T-helper 2 cell (primary cell): ENCODE measurements at places on chromosomes 11 and 22.

DNA sequence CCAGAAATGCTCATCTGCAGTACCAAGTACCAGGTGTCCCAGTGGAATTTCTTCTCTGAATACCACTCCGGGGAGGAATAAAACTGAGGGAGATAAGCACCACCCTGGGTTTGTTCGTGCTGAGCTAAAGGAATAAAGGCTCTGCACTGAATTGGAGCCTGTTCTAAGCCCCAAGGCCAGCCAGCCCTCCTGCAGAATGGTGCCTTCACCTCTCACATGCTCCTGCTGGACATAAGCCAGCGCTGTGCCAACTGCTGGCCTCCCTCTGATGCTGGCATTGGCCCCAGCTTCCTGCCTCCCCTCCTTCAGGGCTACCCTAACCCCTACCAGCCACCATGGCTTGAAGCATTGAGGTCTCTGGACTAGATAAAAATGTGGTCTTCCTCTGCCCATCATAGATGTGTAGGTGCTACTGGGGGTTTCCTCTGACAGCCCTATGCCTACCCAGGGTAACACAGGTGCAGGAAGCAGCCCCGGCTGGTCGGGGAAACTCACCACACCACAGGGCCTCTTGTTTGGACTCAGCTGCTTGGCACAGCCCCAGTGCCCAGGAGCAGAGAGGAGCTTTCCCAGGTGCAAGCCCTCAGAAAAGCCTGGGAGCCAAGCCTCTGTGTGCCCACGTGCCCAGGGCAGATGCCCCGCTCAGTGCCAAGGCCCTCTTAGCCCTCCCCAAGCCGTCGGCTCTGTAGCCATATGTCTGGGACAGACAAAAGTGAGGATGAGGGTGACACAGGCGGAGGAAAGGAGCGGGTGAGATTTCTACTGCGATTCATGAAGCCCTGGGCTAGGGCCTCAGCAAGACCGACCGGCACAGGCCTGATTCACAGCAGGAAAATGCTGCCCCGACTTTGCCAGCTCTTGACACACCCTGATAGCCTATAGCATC lies 34.1 kb upstream of the JAM3 start:
- DNase-seq = no peak

DNA sequence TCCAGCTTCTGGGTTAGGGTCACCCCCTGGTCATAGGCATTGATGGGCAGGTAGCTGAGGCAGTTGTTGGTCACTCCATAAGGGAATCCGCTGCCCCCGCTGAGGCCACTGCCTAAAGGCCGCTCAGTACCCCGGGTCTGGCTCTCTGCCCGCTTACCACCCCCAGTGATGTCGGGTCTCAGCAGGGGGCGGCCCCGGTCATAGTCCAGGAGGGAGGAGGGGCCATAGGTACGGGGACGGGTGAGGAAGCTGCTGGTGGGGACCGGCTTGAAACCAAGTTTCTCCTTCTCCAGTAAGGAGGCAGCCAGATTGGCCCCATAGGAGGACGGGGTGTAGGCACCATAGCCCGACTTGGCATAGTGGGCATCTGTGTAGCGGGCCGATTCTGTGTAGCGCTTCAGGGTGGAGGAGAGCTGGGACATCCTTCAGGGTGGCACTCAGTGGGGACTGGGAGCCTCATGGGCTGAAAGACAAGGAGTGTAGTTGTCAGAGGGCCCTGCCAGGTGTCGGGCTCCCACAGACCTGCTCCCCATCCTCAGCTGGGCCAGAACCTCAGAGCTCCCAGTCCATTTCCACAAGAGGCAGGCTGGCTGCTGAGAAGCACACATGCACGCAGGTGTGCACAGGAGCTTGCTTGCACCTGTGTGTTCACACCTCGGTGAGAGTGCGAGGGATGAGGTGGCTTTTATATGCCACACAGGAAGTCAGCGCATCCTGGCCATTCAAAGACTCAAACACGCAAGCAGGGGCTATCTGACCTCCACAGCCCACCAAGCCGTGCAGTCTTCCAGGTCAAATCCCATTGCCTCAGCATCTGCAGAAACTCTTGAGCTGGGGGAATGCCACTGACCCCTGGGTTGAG lies 8.2 kb downstream of the USP2 start:
- DNase-seq = no peak

DNA sequence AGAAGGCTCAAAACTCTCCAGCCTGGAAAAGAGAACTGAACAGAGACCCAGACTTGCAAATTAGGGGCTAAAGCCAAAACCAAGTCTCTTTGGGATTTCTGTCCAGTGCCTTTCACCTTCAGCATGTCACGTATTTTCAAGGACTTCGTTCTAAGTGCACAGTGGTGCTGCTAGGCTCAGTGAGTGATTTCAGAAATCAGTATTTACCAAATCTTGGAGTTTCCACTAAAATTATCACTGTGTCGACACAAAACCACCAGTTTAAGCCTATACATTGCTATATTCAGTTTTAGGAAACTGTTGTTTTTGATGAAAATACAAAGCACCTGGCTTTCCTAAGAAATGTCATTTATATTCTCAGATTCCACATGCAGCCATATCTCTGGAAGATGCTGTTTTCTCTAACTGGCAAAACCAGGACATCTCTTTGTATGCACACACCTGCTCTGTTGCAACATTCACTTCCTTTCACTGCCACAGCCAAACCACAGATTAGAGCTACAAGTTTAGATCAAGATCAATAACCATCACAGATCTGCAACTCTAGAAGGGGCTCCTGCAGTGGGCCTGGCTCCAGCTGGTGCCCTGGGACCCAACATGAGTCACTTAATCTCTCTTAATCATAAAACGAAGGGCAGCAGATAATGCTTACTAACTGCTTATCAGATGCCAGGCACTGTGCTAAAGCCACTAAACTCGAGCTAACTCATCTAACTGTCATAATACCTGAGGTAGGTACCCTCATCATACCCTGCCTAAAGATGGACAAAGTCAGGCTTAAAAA lies 22.3 kb downstream of the SMCO4 start:
- DNase-seq = no peak

DNA sequence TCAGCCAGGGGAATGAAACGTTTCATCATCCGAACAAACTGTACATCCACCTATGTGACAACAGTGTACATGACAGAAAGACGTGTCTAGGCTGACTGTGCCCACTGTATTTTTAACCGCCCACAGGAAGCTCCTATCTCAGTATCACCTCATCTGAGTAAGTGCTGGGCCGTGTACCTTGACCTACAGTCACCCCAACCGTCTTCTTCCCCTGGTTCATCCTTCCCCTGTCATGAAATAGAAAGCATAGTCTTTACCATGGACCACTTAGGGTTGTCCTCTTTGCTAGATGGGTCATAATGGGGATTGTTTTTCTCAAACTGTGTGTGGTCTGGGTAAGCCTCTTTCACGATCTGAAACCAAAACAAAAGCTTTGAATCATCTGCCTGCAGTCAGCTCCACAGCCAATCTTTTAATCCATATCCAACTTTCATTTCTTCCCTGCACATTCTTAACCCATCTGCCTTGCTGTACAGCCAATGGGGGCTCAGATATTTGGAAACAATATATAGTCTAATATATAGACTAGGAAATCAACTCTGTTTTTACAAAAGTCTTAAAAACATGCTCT lies 4.2 kb downstream of the THYN1 start:
- no peak for DNase-seq

GRCh38 chr11:122823564-122823963 lies 14.7 kb upstream of the CRTAM start:
- no peak for DNase-seq

DNA sequence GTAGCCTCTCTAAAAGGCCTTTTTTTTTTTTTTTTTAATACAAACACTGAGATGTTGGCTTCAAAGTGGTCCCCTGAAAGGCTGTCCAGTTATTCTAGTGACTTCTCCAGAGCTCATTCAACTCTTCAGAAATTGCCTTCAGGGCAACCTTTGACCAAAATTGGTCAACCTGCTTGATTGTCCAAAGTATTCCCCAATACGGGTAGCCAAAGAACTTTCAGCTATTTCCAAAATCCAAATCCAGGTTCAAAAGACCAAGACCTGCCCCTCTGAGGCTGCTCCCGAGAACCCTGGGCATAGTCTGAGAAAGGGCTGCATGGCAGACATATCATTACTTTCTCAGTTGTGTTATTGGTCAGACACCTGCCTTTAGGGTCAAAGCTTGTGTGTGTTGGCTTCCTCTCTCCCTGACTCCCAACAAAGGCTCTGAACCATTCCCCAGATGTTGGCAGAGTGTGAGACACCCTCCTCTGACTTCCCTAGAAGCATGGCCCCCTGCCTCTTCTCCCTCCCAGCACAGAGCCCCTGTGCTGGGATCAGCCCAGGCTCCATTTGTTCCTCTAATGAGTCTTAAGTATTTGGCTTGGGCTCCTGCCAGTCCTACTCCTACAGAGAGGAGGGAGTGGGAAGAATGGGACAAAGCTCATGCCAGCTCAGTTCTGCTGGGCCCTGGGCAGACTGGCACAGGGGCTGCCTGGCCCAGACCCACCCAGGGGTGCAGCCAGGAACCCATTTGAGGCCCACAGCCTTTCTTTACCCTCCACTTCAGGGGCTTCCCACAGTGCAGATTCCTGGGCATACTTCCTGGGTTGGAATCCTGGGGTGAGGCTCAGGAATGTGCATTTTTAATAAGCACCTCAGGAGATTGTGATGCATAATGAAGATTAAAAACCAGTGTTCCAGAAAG lies 30.3 kb downstream of the TNKS1BP1 start:
- no peak for DNase-seq

DNA sequence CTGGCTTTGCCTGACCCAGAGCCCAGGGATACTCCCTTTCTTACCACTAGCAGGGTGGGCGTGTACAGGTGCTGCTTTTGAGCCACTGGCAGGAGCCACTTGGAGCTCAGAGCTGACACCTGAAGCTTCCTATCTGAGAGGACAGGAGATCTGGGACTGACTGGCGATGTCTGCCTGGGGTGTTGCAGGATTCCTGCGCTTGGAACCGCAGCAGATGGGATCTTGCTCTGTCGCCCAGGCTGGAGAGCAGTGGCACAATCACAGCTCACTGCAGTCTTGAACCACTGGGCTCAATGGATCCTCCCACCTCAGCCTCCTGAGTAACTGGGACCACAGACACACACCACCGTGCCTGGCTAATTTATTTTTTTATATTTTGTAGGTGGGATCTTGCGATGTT lies 17.7 kb downstream of the GP1BB start:
- no peak for DNase-seq

DNA sequence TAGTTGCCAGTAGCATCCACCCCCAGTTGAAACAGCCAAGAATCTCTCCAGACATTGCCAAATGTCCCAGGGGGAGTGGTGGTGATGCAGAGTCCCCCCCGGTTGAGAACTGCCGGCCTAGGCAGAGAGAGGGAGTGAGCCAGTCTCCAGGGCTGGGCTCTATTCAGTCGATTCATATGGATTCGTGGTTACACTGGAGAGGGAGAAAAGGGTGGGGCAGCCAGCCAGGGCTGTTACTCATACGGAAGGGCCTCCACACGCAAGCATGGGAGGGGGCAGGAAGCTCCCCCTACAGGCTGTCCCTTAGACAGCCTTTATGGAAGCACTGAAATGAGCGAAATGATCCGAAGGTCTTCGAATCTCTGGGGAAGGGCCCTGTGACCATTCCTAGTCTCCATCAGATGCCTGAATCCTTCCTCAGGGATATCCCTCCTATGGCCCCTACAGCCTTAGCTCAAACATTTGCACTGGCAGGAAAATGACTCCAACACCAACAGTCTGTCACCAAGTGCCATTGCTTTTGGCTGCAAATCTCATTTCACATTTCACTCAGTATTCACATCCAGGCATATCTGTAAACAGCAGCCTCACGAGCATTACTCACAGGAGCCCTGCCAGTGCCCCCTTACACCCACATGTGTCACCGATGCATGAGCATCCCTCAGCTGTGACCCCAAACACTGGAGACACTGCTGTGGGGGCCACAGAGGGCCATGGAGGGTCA lies 18.4 kb upstream of the TLCD5 start:
- no peak for DNase-seq

GRCh38 chr11:6693342-6694228 lies 10.4 kb upstream of the MRPL17 start:
- peak; percentile 28 for DNase-seq

DNA sequence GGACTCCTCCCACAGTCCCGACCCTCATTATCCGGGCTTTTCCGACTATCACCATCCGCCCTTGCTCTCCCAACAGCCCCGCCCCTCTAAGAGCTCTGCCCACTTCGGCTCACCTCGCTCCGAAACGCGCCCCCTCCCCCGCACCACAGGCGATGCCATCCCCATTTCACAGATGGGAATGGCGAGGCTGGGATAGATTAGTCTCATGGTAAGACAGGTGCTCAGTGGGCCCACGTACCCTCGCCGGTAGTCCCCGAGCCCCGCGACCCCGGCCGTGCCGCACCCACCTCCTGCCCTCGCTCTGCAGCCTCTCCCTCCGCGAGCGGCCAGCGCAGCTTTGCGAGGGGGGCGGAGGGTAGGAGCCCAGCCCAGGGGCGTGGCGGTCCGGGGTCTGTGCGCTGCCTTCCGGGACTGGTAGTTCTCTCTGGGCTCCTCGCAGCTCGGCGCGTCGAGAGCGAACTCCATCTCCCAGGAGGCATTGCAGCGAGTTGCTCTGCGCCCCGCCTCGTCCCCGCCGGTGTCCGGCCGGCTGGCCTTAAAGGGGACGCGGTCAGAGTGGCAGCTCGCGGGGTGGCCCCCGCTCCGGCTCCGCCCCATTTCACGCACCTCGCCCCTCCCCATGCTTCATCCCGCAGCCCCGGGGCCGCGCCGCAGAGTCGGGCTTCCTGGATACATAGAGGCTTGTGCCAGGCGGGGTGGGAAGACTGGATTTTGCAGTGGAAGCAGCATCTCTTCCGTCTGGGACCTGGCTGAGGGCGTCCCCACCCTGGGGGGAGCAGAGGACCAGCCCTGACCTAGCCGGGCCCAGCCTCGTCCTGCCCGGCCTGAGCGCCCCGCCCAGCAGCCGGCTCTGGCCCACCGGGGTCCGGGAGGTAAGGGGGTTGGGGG lies at the start of the genes KCTD21 and USP35:
KCTD21 (minus strand) TSS at position 341 of the 888 bp plus-strand sequence. CDS start 14,072 bp downstream, outside the sequence.
USP35 (plus strand) TSS at position 634 of the 888 bp plus-strand sequence. CDS start 7,327 bp downstream, outside the sequence.
- peak; percentile 85 for DNase-seq

DNA sequence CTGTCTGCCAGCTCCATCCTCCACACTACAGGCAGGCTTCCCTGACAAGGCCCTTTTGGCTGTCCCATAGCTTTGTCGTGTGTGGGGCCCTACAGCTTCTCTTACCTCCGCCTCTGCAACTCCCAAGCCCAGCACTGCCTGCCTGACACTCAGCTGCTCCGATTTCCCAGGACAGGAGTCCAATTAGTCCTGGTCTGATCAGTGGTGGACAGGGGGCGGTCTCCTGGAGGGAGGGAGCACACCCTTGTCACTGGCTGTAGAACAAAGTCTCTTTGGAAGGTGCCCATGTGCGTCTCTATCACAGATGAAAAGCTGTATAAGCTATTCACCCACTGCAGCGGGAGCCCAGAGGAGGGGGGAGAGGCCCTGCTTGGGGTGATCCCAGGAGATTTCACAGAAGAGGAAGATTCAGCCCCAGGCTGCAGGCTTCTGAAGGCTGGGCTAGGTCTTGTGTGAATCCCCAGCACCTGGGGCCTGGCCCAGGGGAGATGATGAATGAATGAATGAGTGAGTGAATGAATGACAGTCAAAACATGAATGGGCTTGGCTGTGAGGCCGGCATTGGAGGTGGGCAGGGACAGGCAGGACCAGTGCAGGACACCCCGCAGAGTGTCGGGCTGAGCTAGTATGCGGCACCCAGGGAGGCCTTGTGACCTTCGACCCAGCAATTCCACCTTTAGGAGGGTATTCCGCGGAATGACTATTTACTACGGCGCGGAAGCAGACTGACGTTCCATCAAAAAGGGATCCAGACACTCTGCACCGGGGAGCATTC lies 142.4 kb downstream of the CACNA1I start:
- DNase-seq = no peak
